CD4-positive, alpha-beta T cell treated with Interleukin-10 for 1 hour (primary cell): ENCODE measurements at places on chromosomes 16 and 17.

GRCh38 chr16:14181371-14182050 lies 110.4 kb downstream of the MRTFB start:
- DNase-seq: no peak

GRCh38 chr16:55189682-55190636 lies 134.0 kb upstream of the IRX6 start:
- no peak for DNase-seq

DNA sequence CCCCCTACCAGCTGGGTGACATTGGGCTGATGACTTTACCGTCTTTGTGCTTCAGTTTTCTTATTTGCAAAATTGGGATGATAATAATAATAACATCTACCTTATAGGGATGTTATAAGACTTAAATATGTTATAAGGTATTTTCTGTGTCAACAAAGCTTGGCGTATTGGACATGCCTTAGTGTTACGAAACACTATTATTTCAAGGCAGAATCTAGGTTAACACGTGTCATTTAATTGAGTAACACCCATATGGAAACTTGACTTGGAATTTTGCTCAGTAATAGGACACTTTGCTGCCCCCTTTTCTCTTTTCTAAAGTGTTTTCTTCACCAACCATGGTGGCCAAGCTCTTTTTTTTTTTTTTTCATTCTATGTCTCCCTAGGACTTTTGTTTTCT lies 294.2 kb upstream of the SALL1 start:
- no peak for DNase-seq

DNA sequence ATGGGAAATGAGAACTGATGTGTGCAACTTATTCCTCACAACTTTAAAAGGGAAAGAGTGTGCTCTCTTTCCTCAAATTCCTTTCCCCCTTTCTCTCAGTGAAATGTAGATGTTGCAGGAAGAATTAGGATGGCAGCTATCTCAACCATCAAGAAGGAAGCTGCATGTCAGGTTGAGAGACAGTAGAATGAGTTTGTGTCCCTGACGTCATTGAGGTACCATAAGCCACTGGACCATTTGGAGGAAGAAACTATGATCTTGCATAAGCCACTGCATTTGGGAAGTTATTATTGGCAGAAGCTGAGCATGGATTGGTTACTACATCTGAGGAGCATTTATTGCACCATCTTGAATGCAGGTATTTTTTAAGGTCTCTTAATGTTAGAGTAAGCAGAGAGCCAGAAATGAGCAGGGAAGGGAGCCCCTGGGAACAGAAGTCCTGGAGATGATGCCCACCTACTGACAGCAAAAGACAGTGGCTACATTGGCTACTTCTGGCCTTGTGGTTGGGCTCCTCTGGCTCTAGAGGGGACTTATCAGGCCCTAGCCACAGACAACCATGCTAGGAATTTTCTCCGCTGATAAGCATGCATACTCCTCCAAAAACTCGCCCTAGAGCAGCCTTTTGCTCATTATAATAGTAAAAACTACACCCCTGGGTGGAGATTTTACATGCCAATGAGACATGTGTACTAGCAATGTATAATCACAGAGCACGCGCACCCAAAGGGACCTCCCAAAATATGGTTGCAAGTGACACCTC lies 249.0 kb upstream of the SALL1 start:
- no peak for DNase-seq

- no peak for DNase-seq
Measured at GRCh38 chr16:11089504-11090124, 145.2 kb downstream of the CLEC16A start.

DNA sequence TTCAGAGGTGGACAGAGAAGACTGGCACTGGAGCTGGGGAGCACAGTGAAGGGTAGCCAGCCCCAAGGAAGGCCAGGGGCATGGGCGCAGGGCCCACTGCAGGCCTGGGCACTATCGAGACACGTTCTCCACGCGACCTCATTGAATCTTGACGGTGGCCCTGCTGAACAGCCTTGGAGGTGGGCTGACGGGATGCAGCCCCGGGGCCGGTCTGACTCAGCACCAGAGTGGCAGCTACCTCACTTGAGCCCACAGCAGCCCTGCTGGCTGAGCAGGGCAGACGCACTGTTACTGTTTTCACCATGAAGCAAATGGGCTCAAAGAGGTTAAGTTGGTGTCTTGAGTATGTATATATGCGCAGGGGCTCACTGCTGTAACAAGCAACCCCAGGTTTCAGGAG lies 78.8 kb upstream of the FOXF1 start:
- no peak for DNase-seq

- DNase-seq: no peak
Measured at GRCh38 chr17:62084585-62084984, 19.5 kb upstream of the MED13 start.

DNA sequence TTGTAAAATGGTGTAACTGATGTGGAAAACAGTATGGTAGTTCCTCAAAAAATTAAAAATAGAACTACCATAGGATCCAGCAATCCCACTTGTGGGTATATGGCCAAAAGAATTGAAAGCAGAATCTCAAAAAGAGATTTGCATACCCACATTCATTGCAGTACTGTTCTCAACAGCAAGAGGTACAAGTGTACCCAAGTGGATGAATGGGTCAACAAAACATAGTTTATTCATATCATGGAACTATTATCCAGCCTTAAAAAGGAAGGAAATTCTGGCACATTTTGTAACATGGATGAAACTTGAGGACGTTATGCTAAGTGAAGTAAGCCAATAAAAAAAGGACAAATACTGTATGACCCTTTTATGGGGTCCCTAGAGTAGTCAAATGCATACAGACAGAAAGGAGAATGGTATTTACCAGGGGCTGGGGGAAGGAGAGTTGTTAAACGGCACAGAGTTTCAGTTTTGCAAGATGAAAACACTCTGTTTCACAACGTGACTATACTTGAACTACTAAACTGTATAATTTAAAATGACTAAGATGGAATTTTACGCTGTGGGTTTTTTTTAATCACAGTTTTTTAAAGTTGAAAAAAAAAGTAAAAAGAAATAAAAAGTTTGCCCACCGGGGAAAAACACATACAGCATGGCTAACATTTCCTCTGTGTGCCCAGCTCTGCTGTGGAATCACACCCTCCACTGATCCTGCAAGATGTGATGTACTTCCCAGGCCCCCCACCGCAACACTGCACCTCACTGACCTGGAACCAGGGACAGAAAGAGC lies 6.1 kb downstream of the TVP23A start:
- no peak for DNase-seq

DNA sequence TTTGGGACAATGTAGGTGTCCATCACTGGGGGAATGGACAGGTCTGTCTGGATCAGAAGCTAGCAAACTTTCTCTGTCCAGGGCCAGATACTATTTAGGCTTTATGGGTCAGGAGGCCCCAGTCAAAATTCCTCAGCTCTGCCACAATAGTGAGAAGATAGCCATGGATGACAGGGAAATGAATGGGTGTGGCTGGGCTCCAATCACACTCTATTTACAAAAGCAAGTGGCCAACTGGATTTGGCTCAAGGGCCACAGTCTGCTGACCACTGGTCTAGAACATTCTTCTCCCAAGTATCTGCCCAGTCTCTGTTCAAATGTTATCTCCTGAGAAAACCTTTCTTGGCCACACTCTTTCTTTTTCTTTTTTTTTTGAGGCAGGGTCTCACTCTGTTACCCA lies 339.9 kb downstream of the SOX9 start:
- no peak for DNase-seq
